ENCODE measurements at places on chromosomes 2 and 18.

- peak; percentile 40 for DNase-seq
Measured at GRCh38 chr18:3525870-3526420, 76.0 kb downstream of the TGIF1 start.

DNA sequence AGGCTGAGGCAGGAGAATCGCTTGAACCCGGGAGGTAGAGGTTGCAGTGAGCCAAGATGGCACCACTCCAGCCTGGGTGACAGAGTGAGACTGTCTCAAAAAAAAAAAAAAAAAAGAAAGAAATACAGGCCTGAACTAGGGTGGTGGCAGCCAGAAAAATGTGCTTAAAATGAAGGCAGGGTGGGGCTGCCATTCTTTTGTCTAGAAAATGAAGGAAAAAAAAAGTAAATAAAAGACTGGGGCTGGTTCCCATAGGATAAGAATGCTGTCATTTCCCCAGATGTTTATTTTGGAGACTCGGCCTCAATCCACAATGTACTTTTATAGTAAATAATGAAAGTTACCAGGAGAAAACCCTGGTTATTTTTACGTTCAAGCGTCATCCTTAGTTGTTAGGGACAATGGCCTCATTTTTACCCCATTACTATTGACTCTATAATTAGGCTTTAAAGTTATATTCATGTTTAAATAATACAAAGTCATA, 58.9 kb downstream of the ATP8B1 start:
- DNase-seq, result no peak

GRCh38 chr2:68857202-68857845, 13.9 kb downstream of the BMP10 start:
- DNase-seq, result no peak

DNA sequence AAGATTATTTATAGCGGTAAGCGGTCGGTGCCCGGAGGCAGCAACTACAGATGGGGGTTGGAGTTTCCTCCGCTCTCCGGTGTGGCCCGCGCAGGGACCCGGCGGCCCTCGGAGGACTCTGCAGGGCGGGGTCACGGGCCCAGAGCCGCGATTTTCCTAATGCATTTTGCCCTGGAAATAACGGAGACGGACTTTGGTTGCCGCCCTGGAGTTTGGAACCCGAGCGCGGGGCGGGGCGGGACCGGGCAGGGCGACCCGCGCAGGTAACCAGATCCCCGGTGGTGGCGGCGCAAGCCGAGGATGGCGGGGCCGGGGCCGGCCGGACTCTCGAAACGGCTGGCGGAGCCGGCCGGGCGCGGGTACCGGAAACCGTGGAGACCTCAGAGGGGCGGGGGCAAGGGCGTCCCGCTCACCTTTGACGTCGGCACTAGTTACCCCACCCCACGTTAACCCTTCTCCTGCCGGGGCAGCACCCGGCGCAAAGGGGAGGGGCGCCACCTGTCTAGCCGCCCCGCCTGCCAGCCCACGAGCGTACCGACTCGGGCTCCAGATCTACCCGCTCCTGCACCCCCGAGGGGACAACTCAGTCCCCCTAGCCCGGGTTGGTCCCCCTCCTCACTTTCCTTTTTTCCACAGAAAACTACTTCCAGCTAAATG, 2.9 kb downstream of the CYP26B1 start:
- DNase-seq, result peak; percentile 89

- DNase-seq, result peak; percentile 68
Measured at GRCh38 chr2:157257312-157258252, at the start of gene GALNT5. TSS of gene GALNT5 (plus strand) at chr2:157257705. CDS start at chr2:157258083, 378 bp downstream.

- DNase-seq, result no peak
Measured at GRCh38 chr2:165238295-165238694, 919 bp upstream of the SCN2A start.

DNA sequence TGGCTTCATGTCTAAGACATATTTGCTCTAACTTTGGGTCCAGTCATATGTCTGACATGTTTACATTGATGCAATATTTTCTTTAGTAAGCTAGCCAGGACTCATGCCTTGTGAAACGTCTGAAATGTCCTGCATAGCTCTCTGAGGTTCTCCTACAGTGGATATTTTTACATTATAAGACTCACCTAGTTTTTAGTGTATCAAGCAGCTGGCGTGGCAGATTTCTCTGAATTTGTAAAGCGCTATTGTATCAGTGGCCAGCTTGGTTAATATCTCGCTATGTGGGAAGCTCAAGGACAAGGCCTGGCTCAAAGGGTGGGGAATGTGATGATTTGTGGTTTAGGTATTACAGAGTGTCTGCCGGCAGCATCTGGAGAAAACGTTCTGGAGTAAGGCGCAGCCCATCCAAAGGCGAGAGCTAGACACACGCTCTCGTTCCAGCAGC, 164.3 kb downstream of the LTBP1 start:
- DNase-seq, result no peak

- DNase-seq, result no peak
Measured at GRCh38 chr2:189203177-189203799, 23.7 kb upstream of the COL5A2 start.

- DNase-seq, result peak; percentile 27
Measured at GRCh38 chr2:63488118-63488713, 100.1 kb downstream of the WDPCP start.

DNA sequence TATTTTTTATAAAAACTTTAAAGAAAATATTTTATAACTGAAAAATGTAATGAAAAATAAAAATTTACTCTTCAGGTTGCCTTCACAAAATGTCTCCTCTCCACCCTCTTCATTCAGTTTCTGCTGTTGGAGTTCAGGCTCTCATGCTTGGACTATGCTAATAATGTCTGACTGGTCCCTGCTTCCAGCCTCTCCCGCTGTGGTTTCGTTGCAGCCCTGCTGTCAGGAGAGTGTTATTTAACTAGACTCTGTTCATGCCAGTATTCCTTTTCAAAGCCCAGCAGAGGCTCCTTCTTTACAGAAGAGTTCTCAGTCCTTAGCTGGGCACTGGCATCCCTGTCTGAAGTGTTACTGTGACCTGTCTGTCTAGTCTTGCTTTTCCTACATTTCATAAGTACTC, 40.4 kb downstream of the CLIP4 start:
- DNase-seq, result no peak

GRCh38 chr2:153235516-153235915, 243.0 kb downstream of the RPRM start:
- no peak for DNase-seq

- no peak for DNase-seq
Measured at GRCh38 chr2:25512707-25513106, 160.7 kb downstream of the DTNB start.

GRCh38 chr2:135638825-135639224, 102.8 kb upstream of the UBXN4 start:
- DNase-seq, result no peak

GRCh38 chr2:88197732-88198131, 27.6 kb downstream of the THNSL2 start:
- DNase-seq, result no peak

DNA sequence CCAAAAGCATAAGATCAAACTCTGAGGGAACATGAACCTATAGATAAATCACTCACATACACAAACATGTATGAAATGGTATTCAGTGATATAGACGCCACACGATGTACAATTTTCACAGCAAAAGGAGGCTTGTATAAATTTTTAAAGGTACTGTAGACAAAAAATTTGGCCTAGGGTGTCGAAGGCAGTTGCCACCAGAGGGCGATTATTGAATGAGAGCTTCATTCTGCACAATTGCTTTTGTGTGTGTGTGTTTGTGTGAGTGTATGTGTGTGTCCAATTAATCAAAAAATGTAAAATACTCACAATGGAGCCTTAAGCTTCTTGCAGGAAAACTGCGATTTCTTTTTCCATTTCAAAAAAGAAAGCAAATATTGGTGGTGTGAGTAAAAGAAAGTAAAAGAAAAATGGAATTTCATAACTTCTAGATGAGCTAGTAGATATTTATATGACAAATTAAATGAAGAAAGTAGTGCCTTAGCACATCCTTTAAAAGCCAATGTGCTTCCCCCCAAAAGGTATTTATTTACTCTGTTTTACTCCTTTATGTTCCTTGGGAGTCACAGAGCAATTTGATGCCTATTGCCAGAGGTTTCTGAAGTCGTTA, 800.1 kb downstream of the SATB2 start:
- DNase-seq, result no peak

DNA sequence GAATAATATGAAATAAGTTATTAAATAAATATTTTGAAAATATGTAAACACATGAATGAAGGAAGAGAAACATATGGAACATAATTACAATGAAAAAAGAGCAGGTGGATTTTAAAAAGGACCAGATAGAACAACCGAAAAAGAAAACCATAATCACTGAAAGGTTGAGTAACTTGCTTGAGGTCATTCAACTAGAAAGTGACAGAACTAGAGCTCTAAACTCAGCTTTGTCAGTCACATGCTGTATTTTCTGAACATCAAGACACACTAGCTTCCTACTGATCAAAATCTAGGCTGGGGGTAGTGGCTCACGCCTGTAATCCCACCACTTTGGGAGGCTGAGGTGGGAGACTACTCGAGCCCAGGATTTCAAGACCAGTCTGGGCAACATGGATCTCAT, 30.0 kb upstream of the ITGAV start:
- DNase-seq, result no peak

GRCh38 chr2:40285391-40285790, 166.5 kb downstream of the SLC8A1 start:
- no peak for DNase-seq

- DNase-seq, result no peak
Measured at GRCh38 chr18:26074246-26074645, 16.2 kb downstream of the SS18 start.

DNA sequence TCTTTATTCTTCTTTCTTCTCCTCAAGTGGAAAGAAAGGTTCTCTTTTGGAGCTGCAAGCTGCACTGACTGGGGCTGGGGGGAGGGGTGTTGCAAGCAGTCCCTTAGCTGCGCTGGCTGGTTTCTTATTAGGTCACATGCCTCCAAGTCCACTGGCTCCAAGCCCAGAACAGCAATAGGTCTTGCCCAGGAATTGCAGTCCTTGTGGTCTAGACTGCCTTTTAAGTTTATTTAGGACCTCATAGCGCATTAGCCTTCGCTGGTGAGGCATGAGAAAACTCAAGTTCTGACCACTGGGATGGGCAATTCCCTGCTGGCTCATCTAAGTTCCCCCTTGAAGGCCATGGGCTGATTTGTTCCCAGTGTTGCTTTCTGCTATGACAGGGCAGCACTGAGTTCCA, 138.6 kb upstream of the SCN7A start:
- peak; percentile 54 for DNase-seq

- peak; percentile 9 for DNase-seq
Measured at GRCh38 chr2:239770246-239770639, 254.9 kb downstream of the NDUFA10 start.

DNA sequence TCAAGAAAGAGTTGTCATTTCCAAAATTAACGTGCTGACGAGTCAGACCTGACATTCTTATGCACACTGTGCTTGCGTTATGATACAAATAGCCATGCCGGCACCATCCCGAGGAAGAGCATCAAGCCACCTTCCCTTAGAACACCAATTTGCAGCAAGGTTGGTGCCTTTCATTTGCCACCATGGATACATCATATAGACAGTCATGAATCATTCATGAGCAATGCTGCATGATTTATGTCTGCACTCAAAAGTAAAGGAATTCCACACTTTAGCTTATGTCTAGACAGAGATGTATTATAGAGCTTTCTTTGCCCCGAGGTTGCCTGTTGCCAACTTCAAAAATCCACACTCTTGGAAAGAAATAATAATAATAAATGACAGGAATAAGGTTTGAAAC, 166.9 kb downstream of the VWC2L start:
- DNase-seq, result no peak

- no peak for DNase-seq
Measured at GRCh38 chr2:215849771-215850170, 163.6 kb downstream of the MREG start.

GRCh38 chr18:22847867-22848451, 85.2 kb upstream of the RBBP8 start:
- DNase-seq, result no peak

DNA sequence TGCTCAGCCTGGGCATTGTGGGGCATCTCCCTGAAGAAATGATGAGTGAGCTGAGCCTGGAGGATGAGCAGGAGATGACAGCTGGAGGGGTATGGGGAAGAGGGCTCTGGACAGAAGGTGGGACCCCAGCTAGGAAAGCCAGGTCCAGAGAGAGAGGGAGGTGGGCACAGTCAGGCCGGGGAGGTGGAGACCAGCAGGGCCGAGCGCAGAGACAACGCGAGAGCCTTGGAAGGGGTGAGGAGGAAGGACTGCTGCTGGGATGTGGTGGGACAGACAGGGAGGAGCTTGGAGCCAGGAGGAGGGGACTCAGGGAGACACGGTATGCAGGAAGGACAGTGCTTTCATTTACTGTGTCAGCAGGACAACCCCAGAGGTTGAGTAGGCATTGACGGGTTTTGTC, 8.2 kb downstream of the TRPM8 start:
- DNase-seq, result no peak

DNA sequence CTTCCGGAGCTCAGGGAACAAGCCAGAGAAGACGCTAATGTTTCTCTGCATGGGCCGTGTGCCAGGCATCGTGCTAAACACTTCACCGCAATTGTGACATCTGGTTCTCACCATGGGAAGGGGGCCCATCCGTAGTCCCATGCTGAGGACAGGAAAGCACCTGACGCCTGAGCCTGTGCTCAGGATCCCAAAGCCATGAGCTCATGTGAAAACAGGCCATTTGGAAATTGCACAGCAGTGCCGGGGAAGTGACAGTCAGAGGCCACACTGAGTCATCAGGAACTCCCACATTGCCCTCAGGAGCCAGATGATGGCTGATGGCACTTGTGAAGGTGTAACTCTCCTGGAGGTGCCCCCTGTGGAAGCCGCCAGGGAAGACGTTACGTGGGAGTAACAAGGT, 141.0 kb downstream of the INHBB start:
- no peak for DNase-seq

DNA sequence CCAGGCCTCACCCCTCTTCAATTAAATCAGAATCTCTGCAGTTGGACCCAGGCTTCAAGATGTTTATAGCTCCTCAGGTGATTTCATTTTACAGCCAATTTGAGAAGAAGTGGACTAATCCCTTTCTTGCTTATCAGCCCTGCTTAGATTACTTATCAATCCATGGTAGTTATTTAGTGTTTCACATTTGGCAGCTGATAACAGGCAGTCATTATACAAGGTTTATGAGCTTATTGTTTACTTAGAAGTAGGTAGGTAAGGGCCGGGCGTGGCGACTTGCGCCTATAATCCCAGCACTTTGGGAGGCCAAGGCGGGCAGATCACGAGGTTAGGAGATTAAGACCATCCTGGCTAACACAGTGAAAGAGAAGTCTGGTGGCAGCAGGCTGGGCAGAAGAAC, 237.5 kb downstream of the CTNNA2 start:
- no peak for DNase-seq
